ENCODE measurements at places on chromosomes 12 and 14.

- H3K4me1 ChIP-seq, result no peaks in the 10 kb centered on the region
- no peak for DNase-seq
- no peak overlapping the region for H3K4me3 ChIP-seq
- H3K27me3 ChIP-seq, result no peaks in the 10 kb centered on the region
- no peak overlapping the region for H3K27ac ChIP-seq
These were observed 159.8 kb downstream of the TGFB3 start for GRCh38 chr14:75821831-75822521.

GRCh38 chr14:77322951-77323350 lies 2.1 kb downstream of the GSTZ1 start:
- DNase-seq, result no peak
- H3K27ac ChIP-seq, result no peak overlapping the region
- no peak overlapping the region for H3K4me3 ChIP-seq
- peaks cover 60% of the 10 kb centered on the region for H3K4me1 ChIP-seq
- no peaks in the 10 kb centered on the region for H3K36me3 ChIP-seq
- no peaks in the 10 kb centered on the region for H3K27me3 ChIP-seq

DNA sequence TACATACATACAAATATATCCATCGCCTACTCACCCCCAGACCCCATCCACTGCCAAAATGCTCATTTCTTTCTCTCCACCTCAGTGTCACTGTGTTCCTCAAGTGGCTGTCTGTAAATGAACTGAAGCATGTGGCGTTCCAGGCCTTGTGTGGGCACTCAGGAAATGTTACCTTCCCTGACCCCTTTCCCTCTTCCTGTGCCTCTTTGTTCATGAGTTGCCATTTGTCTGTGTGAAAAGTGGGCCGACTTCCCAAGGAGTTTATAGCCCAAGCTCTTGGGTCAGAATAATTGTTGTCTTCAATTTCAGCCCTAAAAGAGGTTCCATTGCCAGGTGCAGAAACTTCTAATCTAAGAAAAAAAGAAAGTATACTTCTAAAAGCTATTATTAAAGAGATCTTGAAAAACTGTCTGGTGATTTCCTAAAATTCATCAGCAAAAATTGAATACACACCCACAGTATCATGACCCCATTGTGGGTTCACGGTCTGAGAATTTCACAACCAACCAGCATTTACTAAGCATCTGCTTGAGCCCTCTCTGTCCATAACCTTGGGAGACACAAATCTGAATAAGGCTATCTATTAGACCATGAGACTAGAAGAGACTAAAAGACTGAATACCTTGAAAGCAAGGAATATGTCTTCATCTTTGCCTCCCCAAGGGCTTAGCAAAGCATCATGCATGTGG lies 201.4 kb upstream of the EEA1 start:
- peaks cover 25% of the 10 kb centered on the region for H3K4me1 ChIP-seq
- DNase-seq, result no peak
- H3K4me3 ChIP-seq, result no peak overlapping the region
- H3K36me3 ChIP-seq, result no peaks in the 10 kb centered on the region
- no peak overlapping the region for H3K27ac ChIP-seq

GRCh38 chr14:34170882-34171281 lies 220.0 kb upstream of the EGLN3 start:
- H3K36me3 ChIP-seq, result no peaks in the 10 kb centered on the region
- H3K27me3 ChIP-seq, result no peaks in the 10 kb centered on the region
- H3K4me1 ChIP-seq, result no peaks in the 10 kb centered on the region
- H3K4me3 ChIP-seq, result no peak overlapping the region
- DNase-seq, result no peak
- no peak overlapping the region for H3K27ac ChIP-seq

- no peak overlapping the region for H3K4me3 ChIP-seq
- no peaks in the 10 kb centered on the region for H3K36me3 ChIP-seq
These were observed 96.7 kb downstream of the IRF2BPL start for GRCh38 chr14:76931631-76932402.

GRCh38 chr12:6957741-6958608 lies 6.8 kb downstream of the PTPN6 start:
- H3K36me3 ChIP-seq, result peaks cover 2% of the 10 kb centered on the region
- H3K27ac ChIP-seq, result peak overlapping the region; percentile 4
- no peak for DNase-seq
- H3K4me3 ChIP-seq, result no peak overlapping the region

- peaks cover 9% of the 10 kb centered on the region for H3K4me1 ChIP-seq
- DNase-seq, result no peak
- H3K36me3 ChIP-seq, result no peaks in the 10 kb centered on the region
- peak overlapping the region; percentile 85 for H3K27ac ChIP-seq
- no peaks in the 10 kb centered on the region for H3K27me3 ChIP-seq
- no peak overlapping the region for H3K4me3 ChIP-seq
These were observed 84.5 kb downstream of the BORCS5 start for GRCh38 chr12:12441429-12441807.

GRCh38 chr12:69083689-69084088 lies 150.7 kb upstream of the CPM start:
- DNase-seq, result no peak
- H3K4me3 ChIP-seq, result no peak overlapping the region
- no peaks in the 10 kb centered on the region for H3K4me1 ChIP-seq
- H3K27ac ChIP-seq, result no peak overlapping the region
- no peaks in the 10 kb centered on the region for H3K36me3 ChIP-seq
- no peaks in the 10 kb centered on the region for H3K27me3 ChIP-seq

DNA sequence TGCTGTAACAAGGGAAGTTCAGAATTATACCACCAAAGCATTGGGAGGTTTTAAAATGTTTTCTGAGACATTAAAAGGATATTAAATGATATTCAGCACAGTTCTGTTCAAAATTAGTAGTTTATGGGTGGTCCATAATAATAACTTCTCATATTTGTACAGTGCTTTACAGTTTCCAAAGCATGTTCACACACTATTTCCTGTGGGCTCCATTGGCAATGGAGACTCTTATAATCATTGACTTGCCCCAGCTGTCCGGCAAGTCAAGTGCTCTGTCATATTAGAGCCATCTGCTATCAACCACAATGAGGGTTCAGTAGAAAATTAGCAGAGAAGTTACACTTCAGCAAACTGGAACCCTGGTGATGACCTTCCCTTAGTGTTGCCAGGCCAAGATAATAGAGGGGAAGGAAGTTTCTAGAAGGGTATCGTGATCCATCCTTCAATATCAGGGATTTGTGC lies 526.6 kb upstream of the CCDC196 start:
- H3K27me3 ChIP-seq, result no peaks in the 10 kb centered on the region
- no peak overlapping the region for H3K4me3 ChIP-seq
- no peak overlapping the region for H3K27ac ChIP-seq

GRCh38 chr12:27572486-27573255 lies 48.7 kb downstream of the PPFIBP1 start:
- no peaks in the 10 kb centered on the region for H3K36me3 ChIP-seq
- no peaks in the 10 kb centered on the region for H3K27me3 ChIP-seq
- H3K27ac ChIP-seq, result peak overlapping the region; percentile 2
- H3K4me1 ChIP-seq, result peaks cover 23% of the 10 kb centered on the region

DNA sequence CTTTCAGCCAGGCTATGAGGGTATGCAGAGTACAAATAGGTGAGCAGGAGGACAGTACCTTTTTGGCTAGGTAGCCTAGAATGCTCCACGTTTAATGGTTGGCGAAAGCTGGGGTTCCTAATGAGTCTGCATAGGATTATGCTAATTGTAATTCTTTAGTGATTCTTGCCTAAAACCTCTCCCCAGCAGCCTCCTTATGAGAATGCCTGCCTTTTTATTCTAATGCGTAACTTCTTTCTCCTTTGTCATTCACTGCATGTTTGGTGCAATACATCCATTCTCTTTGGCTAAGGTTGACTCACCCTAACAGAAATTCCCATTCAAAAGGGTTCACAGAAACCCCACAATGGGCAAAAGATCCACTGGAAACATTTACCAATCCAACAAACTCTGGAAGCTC lies 752.2 kb downstream of the FSCB start:
- H3K4me3 ChIP-seq, result no peak overlapping the region
- no peaks in the 10 kb centered on the region for H3K27me3 ChIP-seq
- H3K4me1 ChIP-seq, result no peaks in the 10 kb centered on the region
- no peak overlapping the region for H3K27ac ChIP-seq

DNA sequence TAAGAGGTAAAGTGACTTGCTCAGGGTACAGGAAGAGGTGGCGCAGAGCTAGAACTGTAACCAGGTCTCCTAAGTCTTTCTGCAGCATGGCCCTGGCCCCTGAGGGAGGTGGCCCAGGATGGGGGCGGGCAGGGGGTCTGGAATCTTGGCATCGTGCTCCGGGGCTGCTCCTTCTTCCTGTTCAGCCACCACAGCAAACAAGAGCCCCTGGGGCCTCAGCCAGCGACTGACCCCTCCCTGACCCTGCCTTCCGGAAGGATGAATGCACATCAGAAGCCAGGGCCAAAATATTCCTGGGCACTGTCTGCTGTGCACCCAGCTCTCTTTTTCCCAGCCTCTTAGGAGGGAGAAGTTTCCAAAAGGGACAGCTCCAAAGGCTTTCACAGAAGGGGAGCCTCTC lies 242.8 kb downstream of the DPF3 start:
- H3K4me3 ChIP-seq, result no peak overlapping the region
- DNase-seq, result no peak
- no peak overlapping the region for H3K27ac ChIP-seq
- H3K27me3 ChIP-seq, result no peaks in the 10 kb centered on the region

- H3K27ac ChIP-seq, result no peak overlapping the region
- peaks cover 12% of the 10 kb centered on the region for H3K36me3 ChIP-seq
- no peak overlapping the region for H3K4me3 ChIP-seq
- H3K27me3 ChIP-seq, result no peaks in the 10 kb centered on the region
These were observed 107.6 kb downstream of the PLEKHG7 start for GRCh38 chr12:92810370-92810769.

- no peak for DNase-seq
- H3K4me1 ChIP-seq, result peaks cover 13% of the 10 kb centered on the region
- H3K27ac ChIP-seq, result peak overlapping the region; percentile 37
- no peak overlapping the region for H3K4me3 ChIP-seq
- no peaks in the 10 kb centered on the region for H3K27me3 ChIP-seq
These were observed 177.4 kb upstream of the HIF1A start for GRCh38 chr14:61517911-61518384.

DNA sequence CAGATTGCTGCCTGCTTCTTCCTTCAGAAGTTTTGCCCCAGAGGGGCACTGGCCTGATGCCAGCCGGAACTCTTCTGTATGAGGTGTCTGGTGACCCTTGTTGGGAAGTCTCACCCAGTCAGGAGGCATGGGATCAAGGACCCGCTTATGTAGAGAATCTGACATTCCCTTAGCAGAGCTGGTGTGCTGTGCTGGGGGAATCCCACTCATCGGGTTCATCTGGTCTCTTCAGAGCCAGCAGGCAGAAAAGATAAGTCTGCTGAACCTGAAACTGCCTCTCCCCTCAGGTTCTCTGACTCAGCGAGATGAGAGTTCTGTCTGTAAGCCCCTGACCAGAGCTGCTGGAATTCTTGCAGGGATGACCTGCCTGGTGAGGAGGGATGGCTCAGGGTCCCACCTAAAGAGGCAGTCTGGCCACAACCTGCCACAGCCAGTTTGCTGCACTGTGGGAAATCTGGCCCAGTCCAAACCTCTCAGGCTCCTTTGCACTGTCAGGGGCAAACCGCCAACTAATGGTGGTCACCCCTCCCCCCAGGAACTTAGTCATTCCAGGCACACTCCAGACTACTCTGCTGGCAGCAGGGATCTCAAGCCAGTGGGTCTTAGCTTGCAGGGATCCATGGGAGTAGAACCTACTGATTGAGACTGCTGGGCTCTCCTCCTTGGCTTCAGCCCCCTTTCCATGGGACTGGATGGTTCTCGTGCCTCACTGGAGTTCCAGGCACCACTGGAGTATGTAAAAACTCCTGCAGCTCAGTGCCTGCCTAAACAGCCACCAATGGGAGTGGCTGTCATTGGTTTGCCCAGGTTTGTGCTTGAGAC lies 4.1 kb downstream of the CLEC2D start:
- no peak overlapping the region for H3K27ac ChIP-seq
- no peaks in the 10 kb centered on the region for H3K27me3 ChIP-seq
- no peak for DNase-seq
- no peaks in the 10 kb centered on the region for H3K4me1 ChIP-seq

- no peaks in the 10 kb centered on the region for H3K27me3 ChIP-seq
- no peak overlapping the region for H3K27ac ChIP-seq
- H3K36me3 ChIP-seq, result no peaks in the 10 kb centered on the region
- no peak for DNase-seq
- H3K4me1 ChIP-seq, result no peaks in the 10 kb centered on the region
- H3K4me3 ChIP-seq, result no peak overlapping the region
These were observed 35.3 kb downstream of the PRKD1 start for GRCh38 chr14:29892327-29892726.

GRCh38 chr14:28867571-28867970 lies 101.0 kb downstream of the FOXG1 start:
- H3K27me3 ChIP-seq, result no peaks in the 10 kb centered on the region
- DNase-seq, result no peak
- no peaks in the 10 kb centered on the region for H3K36me3 ChIP-seq

DNA sequence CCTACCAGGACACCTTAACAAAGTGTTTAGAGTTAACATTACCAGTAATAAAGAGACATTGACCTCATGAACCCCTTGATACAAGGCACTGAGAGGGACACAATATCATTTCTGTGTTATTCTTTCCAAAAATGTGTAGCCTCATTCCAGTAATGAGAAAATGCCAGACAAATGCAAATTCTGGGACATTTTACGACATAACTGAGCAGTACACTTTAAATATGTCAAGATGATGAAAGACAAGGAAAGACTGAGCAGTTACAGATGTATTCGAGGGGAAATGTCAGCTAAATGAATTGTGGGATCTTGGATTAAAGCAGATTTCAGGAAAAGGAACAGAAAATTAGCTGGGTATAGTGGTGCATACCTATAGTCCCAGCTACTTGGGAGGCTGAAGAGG lies 255.6 kb downstream of the ERC1 start:
- no peak overlapping the region for H3K4me3 ChIP-seq
- H3K4me1 ChIP-seq, result no peaks in the 10 kb centered on the region
- no peaks in the 10 kb centered on the region for H3K27me3 ChIP-seq
- no peak overlapping the region for H3K27ac ChIP-seq
- no peaks in the 10 kb centered on the region for H3K36me3 ChIP-seq

DNA sequence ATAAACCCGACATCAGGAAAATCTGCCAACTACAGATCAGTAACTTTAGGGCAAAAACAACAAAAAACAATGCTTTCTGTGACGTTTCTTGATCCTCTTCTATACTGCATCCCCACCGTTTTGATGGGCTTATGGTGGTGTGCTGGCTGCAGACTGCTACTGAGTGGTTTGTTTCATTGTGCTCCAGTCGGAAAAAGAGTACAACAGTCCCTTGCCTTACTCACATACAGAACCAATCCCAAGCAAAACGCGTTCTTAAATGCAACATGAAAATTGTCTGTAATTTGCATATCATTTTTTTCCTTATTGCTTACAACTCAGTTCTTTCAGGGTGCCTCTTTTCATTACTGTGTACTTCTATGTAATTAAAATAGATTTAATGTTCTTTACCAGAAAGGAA lies 2.3 kb downstream of the ETV6 start:
- H3K4me1 ChIP-seq, result peaks cover 11% of the 10 kb centered on the region
- peak overlapping the region; percentile 98 for H3K4me3 ChIP-seq
- no peaks in the 10 kb centered on the region for H3K36me3 ChIP-seq
- no peaks in the 10 kb centered on the region for H3K27me3 ChIP-seq
- no peak for DNase-seq
- peak overlapping the region; percentile 80 for H3K27ac ChIP-seq

- peak within 1 kb of the TSS; percentile 100 for H3K27ac ChIP-seq
- no peaks in the 10 kb centered on the region for H3K27me3 ChIP-seq
- peaks cover 2% of the 10 kb centered on the region for H3K4me1 ChIP-seq
- H3K4me3 ChIP-seq, result peak within 1 kb of the TSS; percentile 84
- DNase-seq, result peak; percentile 72
These were observed at the start of gene BAZ1A for GRCh38 chr14:34875031-34875922. BAZ1A (minus strand) TSS chr14:34875360; CDS start chr14:34874604, 756 bp downstream.

GRCh38 chr12:24500831-24501230 lies 448.1 kb downstream of the BCAT1 start:
- H3K27me3 ChIP-seq, result no peaks in the 10 kb centered on the region
- H3K27ac ChIP-seq, result peak overlapping the region; percentile 79
- peaks cover 10% of the 10 kb centered on the region for H3K4me1 ChIP-seq
- H3K4me3 ChIP-seq, result no peak overlapping the region

GRCh38 chr12:48601013-48601756 lies 31.3 kb upstream of the LALBA start:
- no peaks in the 10 kb centered on the region for H3K4me1 ChIP-seq
- DNase-seq, result no peak
- no peaks in the 10 kb centered on the region for H3K36me3 ChIP-seq
